ENCODE measurements at places on chromosomes 11 and 22.
A peak's percentile ranks its signal among the peaks of the same experiment; 100 is the strongest.

DNA sequence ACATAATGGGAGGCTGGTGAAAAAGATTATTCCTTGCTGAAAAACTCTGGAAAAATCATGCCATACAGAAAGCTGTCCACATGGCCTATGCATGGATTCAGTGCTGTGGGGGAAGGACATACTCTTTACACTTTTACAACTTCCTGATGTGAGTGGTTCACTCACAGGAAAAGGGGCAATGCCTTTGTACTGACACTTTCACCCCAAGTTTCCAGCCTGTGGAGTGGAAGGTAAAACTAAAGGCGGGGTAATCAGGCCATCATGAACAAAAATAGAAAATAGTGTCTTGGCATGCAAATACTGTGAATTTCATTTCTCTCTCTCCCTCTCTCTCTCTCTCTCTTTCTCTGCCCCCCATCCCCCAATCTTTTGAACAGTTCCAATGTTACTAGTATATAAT, 281.8 kb downstream of the ETS1 start:
- DNase-seq, result no peak

DNA sequence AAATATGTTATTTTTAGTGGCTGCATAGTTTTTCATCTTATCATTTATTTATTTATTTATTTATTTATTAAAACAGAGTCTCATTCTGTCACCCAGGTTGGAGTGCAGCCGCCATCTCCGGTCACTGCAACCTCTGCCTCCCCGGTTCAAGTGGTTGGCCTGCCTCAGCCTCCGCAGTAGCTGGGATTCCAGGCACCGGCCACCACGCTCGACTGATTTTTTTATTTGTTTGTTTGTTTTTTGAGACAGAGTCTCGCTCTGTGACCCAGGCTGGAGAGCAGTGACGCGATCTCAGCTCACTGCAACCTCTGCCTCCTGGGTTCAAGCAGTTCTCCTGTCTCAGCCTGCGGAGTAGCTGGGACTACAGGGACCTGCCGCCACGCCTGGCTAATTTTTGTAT, 262.9 kb upstream of the DDI1 start:
- no peak for DNase-seq

- DNase-seq, result no peak
These were observed 565.9 kb downstream of the ETS1 start for GRCh38 chr11:128021349-128022006.

DNA sequence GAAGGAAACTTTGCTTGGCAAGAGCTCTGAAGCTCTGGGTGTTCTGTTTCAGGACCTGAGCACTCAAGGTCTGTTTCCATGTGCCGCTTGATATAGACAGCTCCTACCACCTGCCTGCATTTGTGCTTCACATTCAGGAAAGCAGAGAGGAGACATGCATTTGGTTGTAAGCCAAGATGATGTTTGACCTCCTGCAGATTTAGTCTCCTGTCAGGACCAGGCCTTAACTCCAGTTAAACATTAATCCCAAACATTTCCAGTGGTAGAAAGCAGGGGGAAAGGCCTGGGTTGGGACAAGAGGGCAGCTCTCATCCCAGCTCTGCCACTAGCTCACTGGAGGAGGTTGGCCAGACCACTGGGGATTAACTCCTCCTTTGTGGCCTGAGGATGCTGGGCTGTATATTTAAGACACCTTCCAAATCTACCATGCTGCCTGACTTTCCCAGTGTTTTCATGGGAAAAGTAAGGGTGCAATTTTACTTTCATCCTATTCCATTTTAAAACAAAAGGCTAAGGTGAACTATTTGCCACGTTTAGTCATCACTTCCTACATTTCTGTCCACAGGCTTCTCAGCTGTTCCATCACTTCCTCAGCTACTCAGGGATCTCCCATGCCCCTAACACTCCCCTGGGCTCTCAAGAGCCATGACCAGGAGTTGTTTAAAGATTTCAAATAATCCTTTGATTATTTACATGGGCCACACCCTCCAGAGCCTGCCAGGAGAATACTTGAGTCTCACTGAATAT, 80.9 kb downstream of the INSC start:
- no peak for DNase-seq

- no peak for DNase-seq
These were observed 15.2 kb downstream of the PPIL2 start for GRCh38 chr22:21680830-21681565.

GRCh38 chr11:10441652-10442503, 13.2 kb upstream of the AMPD3 start:
- no peak for DNase-seq

DNA sequence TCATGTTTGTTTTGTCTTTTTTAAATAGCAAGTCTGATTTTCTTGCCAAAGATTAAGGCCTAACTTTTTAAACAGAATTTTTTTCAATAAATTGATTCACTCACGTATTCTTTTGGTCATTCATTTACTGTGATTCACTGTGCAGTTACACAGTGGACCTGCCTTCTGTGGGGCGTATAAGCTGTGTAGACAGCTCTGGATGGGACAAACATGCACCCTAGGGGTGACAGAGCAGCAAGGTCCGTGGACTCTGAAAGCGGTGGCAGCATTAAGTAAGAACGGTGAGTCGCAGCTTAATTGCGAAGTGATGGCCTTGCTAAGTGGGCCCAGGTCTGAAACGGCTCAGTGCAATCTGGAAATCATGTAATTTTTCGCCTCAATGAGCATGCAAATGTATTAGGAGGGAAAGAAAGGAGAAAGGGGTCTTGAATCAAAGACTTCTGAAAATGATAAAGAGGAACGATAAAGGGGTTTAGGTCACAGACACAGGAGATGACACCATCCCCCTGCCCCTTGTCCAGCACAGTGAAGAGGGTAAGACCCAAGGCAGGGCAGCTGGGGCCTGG, 113.1 kb downstream of the SPATA19 start:
- no peak for DNase-seq

DNA sequence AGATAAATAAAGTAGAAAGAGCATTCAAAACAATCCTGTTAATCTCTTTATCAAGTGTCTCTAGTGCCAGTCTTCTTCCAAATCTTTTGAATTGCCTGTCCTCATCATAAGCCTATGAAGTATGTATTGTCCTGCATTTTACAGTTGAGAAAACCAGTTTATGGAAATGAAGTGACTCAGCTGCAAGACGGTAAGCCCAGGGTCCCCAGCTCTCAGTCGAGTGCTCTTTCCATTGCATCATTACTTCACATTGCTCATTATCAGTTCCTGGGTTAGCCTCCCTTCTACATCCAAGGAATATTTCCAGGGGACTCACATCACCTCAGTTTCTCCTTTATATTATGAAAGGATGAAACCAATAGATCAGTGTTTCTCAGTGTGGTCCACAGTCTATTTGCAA, 9.1 kb upstream of the P4HA3 start:
- DNase-seq, result no peak

- DNase-seq, result peak; percentile 72
These were observed 32.0 kb upstream of the COMT start for GRCh38 chr22:19909350-19910179.

DNA sequence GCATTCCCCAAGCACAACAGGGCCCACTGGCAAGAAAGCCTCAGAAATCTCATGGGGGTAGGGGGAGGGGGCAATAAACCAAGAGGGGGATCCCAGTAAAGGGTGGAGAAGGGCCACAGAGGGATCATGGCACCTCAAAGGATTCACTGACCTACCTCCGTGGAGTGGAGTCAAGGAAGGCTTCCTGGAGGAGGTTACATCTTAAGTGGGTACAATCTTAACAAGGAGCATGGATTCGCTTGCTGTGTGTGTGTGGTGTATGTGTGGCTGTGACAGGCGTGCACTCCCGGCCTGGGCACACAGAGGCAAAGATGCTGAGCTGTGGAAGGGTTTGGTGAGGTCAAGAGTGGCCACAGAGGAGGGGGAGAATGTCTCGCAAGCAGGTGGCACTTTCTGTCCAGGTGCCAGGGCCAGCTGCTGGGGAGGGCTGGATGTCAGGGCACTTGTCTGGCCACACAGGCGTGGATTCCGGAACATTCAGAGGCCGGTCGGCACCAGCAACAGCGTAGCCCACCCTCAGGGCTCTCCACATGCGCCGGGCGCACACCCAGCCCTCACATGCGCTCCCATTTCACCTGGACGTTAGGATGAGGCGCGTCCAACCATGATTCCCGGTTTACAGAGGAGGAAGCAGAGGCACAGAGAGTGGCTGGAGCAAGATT, 43.3 kb downstream of the WNT7B start:
- no peak for DNase-seq

GRCh38 chr22:37357446-37358075, 69.7 kb downstream of the ELFN2 start:
- DNase-seq, result no peak

DNA sequence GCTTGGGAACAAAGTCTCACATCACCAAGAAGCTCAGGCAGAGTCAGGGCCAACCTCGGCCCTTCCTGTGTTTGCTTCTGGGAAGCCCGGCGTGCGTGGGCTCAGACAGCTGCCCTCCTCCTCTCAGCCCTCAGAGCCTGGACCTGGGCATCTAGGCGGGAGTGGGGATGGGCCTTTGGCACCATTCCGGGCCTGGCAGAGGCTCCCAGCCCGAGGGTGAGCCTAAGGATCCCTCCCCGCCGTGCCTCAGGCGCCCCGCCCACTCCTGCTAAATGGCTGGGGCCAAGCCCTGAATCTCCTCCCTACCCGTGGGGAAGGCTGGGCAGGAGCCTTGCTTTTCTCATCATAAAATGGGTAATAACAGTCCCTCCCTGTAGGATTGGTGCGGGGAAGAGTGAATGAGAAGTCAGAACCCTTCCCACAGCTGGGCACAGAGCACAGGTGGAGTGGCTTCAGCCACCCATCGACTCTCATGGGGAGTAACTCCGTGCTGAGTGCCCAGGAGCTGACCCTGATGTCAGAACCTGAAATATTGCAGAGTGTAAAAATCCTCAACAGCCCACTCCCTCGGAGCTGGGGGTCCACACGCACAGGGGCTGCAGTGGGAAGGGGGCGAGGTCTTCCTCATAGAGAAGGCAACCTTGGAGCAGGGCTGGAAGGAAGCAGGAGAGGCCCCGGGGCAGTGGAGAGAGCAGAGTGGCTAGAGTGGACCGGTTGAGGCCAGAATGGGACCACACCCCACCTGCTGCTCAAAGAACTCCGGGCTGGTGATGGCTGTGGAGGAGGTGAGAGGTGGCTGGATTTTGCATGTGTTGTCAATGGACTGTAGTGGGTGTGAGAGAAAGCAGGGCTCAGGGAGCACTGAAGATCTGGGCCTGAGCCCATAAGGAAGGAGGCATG, 18.8 kb upstream of the CDKN1C start:
- no peak for DNase-seq

DNA sequence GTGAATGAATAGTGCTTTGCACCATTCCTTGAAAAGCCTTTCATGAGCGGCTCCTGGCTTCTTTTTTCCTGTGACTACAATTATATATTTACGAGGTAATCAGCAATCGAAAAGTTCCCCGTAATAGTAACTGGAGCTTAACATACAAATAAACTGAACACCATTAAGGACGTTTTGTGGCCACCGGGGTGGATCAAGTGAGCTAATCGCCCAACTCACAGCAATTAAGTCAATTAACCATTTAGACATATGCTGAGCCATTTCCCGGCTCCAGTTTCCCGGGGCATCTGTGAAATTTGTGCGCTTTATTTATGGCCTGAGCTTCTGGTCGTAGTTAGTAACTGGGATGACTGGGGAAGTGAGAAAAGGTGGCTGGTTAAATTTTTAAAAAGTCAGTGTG, 465.2 kb downstream of the MIAT start:
- no peak for DNase-seq

GRCh38 chr22:45430871-45431270, 17.4 kb downstream of the RIBC2 start:
- no peak for DNase-seq

- no peak for DNase-seq
These were observed 13.3 kb upstream of the WDR74 start for GRCh38 chr11:62852523-62853188.

- no peak for DNase-seq
These were observed 197.6 kb upstream of the CCDC90B start for GRCh38 chr11:83483808-83484207.

GRCh38 chr11:65653229-65654225, 9.2 kb downstream of the RELA start:
- no peak for DNase-seq

DNA sequence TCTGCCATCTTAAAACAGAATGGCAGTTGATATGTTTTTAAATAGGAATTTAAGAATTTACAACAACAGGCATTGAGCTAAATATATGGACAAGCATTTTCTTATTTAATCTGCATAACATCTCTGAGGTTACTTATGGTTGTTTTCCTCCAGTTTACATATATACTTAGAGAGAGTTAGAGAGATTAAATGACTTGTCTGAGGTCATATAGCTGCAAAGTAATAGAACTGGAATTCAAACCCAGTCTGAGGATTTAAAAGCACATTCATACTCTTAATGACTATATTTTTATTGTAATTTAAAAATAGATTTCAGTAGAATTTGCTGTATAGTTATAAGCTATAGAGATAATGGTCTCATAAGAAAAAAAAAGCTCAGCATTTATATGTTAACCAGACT, 81.4 kb upstream of the GRIK4 start:
- no peak for DNase-seq

GRCh38 chr22:28855355-28856094, 27.8 kb upstream of the ZNRF3 start:
- DNase-seq, result no peak

DNA sequence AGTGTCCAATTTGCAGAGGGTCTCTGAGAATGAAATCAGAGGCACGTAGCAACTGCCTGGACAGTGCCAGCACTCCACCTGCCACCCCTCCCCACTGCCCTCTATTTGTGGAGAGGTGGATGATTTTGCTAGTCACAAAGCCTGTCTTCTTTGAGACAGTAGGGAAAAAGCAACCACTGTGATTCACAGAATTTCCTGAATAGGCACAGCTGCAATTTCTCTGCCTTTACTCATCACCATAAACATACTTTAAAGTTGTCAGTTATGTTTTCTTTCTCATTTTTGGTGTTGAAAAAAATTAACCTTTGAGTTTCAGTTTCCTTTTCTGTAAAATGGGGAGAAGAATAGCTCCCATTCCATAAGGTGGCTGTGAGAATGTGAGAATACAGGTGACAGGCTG, 134.3 kb downstream of the TEAD1 start:
- DNase-seq, result no peak

DNA sequence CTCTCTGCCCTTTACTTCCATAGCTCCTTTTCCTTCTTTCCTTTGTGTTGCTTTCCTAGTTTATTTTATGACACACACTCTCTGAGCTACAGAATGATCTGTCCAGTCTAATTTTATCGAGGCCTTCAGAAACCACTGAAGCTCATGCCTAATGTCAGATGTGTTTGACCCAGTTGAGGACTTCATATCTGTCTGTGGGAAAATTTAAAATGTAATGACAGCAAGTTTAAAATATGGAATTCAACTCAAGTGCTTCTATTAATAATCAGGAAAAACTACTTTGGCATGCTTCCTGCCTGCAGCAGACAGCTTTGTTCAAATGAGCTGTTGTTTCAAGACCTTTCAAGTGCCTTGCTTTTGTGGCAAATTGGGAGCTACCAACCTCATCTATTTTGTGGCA, 261.8 kb upstream of the MTNR1B start:
- DNase-seq, result no peak

DNA sequence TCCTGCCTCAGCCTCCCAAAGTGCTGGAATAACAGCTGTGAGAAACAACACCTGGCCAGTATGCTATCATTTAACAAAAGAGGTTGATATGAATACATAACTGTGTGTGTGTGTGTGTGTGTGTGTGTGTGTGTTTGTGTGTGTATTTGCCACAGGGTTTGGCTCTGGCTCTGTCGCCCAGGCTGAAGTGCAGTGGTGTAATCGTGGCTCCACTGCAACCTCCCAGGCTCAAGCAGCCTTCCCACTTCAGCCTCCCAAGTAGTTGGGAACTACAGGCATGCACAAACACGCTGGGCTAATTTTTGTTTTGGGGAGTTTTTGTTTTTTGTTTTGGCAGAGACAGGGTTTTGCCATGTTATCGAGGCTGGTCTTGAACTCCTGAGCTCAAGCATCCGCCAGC, 4.7 kb downstream of the SPA17 start:
- no peak for DNase-seq

GRCh38 chr11:14625586-14626205, 17.9 kb upstream of the PDE3B start:
- DNase-seq, result no peak

Data from stimulated activated CD8-positive, alpha-beta memory T cell treated with anti-CD3 and anti-CD28 coated beads, Interleukin-7, amount 100 ng/mL, for 24 hours (primary cell).